ENCODE measurements at places on chromosomes 11 and 22.

DNA sequence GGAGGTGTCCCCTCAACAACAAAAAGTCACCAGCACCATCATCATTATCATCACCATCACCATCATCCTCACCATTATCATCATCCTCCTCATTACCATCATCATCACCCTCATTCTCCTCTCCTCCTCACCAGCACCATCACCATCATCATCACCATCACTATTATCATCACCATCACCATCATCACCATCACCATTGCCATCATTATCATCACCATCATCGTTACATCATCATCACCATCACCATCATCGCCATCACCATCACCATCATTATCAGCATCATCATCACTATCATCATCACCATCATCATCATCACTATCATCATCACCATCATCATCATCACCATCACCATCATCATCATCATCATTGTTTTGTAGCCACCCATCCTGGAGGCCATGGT is 212.6 kb downstream of the MN1 start:
- DNase-seq: no peak

DNA sequence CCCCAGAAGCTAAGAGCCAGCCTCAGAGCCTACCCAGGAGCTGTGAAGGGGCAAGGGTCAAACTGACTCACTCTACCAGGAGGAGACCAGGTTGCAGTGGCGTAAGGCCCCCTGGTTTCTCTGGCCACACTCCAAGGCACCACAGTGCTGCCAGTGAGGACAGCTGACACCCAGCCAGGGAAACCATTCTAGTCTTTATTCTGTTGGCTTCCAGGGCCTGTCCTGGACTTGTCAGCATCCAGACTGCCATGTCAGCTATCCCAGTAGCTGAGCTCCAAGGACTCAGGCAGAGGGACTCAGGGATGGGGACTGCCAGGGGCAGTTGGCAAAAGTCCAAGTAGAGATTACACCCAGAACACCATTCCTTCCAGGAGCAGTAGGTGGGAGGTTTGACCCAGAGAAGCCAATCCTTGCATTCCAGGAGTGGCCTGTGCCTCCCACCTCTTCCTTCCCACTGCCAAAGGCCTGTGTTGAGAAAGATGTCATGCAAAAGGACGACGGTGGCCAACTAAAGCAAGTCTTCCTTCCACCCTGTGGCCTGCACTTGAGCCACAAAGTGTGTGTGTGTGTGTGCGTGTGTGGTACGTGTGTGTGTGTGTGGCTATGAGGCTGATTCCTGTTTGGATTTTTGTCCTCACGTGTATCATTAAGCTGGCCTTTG is 3.6 kb upstream of the MAPK8IP1 start:
- no peak for DNase-seq

- DNase-seq: no peak
These were observed 7.9 kb downstream of the SEC14L4 start for GRCh38 chr22:30497466-30498150.

GRCh38 chr11:71383461-71383860 is 64.7 kb downstream of the DHCR7 start:
- peak; percentile 76 for DNase-seq

- no peak for DNase-seq
These were observed 105.2 kb downstream of the MAML2 start for GRCh38 chr11:96237766-96238266.

DNA sequence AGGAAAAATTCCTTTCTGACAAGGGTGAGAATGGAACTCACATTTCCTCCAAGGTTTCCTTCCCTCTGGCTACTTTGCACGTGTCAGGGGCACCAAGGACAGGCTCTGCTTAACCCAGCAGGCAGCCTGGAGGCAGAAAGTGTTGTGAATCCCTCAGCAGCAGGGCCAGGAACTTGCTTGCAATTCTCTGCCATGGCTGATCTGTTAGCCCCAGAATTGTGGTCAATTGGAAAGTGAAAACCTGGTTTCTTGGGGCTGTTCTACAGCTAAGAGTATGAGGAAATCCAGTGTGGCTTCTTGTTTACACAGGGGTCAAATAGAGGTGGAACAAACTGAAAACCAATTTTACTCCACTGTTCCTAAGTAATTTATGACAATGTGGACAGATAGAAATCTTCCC is 38.3 kb upstream of the CEP295 start:
- no peak for DNase-seq

DNA sequence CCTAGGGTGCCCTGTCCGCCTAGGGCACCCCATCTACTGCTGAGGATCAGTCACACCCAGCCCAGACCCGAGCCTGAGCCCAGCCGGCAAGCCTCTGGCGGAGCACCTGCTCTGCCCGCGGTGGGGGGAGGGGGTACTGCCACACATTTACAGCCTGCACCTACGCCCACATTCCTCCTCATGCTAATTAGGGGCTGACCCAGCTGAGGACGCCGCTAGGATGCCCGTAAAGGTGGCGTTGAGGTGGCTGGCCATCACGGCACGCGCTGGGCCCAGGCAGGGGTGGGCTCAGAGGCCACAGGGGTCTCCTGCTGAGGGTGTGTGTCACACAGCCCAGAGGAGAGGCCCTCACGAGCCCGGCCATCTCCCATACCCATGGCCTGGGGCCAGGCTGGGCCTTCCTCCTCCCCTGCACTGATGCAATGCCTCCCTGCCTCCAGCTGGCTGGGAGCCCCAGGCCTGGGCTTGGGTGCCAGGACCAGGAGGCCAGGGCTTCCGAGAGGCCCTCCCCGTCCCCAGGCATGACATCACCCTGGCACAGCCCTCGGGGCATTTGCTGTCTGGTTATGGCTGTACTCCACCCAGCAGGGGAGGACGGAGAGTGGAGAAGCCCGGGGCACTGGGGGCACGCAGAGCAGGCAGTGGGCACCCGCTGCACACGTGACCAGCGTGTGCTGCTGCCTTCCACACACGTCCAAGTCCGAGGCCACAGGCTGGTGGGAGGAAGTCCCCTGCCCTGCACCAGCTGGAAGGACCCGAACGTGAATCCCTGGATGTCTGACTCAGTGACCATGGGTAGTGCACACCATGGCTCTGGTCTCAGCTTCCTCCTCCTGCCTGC is 12.7 kb downstream of the DUSP8 start:
- peak; percentile 67 for DNase-seq

GRCh38 chr11:66550887-66551286 is 4.2 kb downstream of the ACTN3 start:
- no peak for DNase-seq

GRCh38 chr11:110438017-110438416 is 8.3 kb downstream of the FDX1 start:
- DNase-seq: no peak

DNA sequence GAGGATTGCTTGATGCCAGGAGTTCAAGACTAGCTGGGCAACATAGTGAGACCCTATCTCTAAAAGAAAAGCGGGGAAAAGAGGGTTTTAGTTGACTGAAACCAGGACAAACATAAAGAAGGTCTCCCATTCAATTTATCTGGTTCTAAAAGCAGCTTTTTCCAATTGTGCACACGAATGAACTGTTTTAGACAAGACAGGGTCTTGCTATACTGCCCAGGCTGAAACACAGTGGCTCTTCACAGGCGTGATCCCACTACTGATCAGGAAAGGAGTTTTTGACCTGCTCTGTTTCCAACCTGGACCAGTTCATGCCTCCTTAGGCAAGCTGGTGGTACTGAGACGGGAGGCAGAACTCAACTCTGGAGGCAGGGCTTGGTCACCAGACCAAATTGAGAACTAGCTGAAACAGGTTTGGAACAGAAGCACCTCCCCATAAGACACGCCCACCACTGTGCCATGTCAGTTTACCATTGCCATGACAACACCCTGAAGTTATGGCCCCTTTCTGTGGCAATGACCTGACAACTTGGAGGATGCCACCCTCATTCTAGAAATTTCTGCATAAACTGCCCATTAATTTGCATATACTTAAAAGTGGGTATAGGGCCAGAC is 2.8 kb upstream of the NUCB2 start:
- DNase-seq: peak; percentile 25

GRCh38 chr22:48908547-48908946 is 919.1 kb downstream of the BRD1 start:
- no peak for DNase-seq

GRCh38 chr11:34201129-34201528 is 95.7 kb downstream of the NAT10 start:
- DNase-seq: no peak

- DNase-seq: no peak
These were observed 1.5 kb downstream of the ME3 start for GRCh38 chr11:86670911-86671310.

- no peak for DNase-seq
These were observed 366.7 kb upstream of the TENM4 start for GRCh38 chr11:79807506-79807905.

DNA sequence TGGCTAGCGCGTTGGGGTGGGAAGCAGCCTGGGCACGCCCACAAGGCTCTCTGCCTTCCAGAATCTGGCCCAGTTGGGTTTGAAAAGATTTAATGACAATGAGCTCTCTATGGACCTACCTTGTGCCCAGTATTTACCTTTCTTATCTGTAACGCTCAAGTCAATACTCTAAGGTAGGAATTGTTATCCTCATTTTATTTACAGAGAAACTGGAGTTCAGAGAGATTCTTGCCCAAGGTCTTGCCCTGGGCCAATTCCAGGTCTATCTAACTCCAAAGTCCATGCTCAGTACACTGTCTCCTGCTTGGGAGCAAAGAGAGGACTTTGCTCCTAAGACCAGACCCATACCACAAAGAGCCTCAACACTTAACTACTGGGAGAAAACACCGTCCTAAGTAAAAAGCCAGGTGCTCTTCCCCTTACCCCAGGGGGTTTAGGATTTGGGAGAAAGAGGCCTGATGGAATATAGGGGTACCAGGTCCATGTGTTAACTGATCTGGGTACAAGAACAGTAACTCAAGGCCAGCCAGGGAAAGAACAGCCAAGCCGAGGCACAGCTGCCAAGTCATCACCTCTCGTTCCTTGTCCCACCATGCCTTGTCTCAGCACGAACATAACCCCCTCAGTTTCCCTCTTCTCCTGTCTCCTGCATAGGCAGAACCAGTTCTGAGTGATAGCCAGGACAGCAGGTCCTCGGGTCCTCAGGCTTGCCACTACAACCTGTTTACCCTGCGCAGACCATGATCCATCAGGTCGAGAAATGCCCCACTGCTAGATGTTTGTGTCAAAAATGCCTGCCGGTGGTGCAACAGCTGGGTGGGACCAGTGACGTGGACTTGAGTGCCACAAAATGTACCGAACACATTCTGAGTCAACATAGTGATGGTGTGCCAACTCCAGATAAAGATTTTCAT is 14.6 kb downstream of the APOA4 start:
- no peak for DNase-seq

DNA sequence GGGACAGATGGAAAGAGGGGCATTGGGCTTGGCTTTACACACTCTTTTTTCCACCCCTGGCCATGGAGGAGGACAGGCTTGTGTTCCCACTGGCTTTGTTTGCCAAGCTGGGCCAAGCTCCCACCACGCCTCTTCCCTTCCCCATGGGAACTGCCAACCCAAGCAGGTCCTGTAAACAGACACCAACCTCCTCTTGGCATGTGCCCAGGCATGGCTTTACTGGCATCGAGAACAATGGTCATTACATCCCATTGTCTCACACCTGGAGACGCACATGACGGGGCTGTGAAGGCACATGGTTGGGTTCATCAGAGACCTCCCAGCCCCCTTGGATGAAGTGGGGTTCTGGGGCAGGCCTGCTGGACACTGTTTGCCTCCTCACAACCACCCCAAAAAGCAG is 11.7 kb downstream of the SEC14L3 start:
- DNase-seq: no peak

- DNase-seq: no peak
These were observed 123.4 kb upstream of the SERPIND1 start for GRCh38 chr22:20650294-20651207.

- DNase-seq: peak; percentile 85
These were observed 4.7 kb downstream of the FEN1 start for GRCh38 chr11:61797263-61797944.
